ENCODE measurements at places on chromosomes 3 and 15.

GRCh38 chr3:126418661-126419131 is 24.0 kb downstream of the CFAP100 start:
- DNase-seq = no peak

GRCh38 chr15:69798481-69799250 is 299.1 kb downstream of the TLE3 start:
- DNase-seq = no peak

GRCh38 chr3:57120040-57120439 is 45.1 kb downstream of the IL17RD start:
- no peak for DNase-seq

GRCh38 chr3:134965865-134966481 is 170.9 kb downstream of the EPHB1 start:
- DNase-seq = peak; percentile 72

DNA sequence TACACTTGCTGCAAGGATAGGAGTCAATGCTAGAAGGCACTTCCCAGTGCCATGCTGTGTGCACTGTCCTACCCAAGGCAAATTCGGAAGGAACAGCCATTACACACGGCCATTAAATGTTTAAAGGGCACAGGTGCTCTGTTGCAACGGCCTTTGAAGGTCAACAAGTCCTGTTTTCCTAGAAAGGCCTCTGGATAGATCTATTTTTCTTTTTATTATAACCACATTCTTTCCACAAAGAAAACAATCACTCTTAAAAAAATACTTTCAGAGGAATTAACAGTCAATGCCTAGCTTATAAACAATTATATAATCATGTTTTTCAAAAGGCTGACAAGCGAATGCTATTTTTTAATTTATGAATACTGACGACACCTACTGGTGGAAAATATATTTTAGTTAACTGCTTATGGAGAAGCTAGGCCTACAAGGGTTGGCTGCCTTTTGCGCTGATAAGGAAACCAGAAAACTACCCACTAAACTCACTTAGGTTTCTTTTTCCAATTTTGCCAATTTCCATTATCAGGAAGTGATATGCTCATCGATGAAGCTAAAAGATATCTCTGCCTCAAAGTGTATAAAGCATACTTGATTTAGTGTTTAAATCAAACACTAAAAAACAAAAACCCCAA is 2.4 kb downstream of the ARHGEF3 start:
- peak; percentile 41 for DNase-seq

DNA sequence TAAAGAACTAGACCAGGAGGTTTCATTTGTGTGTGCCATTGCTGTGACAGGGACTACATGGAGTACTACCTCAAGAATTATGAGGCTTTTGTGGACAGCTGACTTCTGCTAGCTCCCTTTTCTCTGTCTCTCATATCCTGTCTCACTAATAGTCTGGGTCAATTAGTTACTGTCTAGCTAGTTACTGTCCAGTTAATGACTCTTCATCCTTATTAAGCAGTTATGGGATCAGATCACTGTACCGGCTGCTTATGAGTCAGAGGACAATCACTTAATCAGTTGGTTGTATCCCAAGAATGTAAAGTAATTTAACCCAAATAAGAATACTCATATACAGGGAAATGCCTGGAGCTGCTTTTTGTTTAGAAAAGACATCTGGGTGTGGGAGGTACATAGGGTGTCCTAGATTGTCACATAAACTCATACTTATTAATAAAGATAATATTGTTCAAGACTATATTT is 158.0 kb downstream of the CDIN1 start:
- DNase-seq = no peak

DNA sequence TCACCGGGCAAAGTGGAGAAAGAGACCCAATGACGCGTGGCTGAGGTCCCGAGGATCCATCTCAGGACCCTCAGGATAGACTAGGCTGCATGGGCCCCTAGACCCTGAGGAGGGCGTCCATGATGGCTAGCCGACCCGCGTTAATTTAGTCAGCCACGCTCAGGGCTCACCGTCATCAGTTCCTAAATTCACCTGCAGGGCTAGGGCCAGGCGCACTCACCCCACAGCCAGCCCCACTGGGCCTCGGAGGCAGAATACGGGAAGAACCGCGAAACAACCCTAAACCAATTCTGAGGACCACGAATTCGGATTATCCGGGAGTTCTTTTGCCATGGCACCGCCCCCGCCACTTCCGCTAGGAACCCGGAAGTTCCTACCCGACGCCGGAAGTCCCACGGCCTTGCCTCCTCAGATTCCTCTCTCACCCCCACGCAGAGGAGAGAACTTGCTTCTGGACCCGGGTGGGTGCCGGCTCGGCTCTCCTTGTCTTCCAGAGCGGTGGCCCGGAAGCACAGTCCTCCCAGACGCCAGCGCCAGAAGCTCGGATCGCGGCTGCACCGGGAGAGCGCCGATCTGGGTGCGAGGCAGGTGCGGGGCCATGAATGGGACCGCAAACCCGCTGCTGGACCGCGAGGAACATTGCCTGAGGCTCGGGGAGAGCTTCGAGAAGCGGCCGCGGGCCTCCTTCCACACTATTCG is at the start of the genes EAF1 and METTL6:
Gene EAF1 (plus strand): TSS at position 417 of the 699 bp plus-strand sequence. CDS start 182 bp downstream, at position 599.
Gene METTL6 (minus strand): TSS at position 363 of the 699 bp plus-strand sequence. CDS start 1,033 bp downstream, outside the sequence.
- peak; percentile 74 for DNase-seq

DNA sequence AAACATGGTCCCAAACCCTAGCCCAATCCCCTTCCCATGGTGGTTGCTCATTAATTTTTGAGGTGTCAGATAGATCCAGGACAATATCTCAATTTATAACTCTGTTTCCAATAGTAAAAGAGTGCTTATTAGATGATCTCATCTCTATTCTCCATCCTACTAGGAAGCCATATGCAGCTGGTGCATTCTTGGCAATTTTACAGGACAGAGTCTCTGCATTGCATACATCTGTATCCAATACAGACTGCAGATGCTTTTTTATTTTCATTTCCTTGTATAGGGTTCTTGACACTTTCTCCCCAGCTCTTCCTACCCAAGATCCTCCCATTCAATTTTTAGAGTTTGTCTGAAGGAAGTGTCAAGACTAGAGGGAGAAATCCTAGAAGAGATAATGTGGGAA is 194.8 kb upstream of the DPH6 start:
- no peak for DNase-seq

- no peak for DNase-seq
Measured at GRCh38 chr3:163605915-163606314, 1472.4 kb downstream of the SI start.

- no peak for DNase-seq
Measured at GRCh38 chr15:31077941-31078340, 23.6 kb downstream of the TRPM1 start.

GRCh38 chr3:4454142-4454541 is 12.9 kb downstream of the SUMF1 start:
- no peak for DNase-seq

DNA sequence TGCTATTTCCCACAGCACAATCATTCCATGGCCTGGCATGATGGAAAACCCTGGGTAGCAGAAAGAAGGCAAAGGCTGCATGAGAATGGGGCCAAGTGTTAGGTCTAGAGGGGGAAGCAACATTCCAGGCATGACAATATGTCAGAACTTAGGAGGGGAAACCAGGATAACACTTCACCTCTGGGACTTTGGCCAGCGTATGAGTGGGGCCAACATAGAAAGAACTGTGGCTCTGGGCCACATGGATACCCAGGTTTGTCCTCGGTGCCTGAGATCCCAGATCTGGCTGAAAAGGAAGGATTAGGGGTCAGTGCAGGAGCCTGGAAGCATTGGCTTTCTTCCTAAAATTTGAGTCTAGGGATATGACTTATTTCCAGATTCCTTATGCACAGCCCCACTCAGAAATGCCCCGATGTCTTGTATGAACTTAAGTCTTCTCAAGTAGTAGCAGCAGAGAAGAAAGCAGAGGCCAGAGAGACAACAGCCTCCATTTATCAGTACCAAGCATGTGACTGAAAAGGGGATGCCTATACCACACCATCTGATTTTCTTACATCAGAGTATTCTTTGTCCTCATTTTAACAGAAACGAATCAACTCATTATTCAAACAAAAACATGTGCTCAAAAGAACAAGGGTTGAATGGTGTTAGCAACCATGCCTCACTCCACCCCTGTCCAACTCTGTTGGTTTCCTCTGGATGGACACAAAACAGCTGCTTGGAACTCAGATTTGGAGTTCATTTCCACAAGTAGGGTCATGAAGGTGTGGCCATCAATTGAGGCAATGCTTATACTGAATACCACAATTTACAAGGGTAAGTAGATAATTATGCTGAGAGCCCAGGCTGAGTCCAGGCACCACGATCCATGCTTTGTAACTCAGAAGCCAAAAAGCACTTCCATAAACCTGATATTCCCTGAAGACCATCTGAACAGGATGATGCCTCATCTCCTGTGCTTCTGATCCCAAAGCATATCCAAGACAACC is 43.7 kb upstream of the NDUFB4 start:
- DNase-seq = no peak

DNA sequence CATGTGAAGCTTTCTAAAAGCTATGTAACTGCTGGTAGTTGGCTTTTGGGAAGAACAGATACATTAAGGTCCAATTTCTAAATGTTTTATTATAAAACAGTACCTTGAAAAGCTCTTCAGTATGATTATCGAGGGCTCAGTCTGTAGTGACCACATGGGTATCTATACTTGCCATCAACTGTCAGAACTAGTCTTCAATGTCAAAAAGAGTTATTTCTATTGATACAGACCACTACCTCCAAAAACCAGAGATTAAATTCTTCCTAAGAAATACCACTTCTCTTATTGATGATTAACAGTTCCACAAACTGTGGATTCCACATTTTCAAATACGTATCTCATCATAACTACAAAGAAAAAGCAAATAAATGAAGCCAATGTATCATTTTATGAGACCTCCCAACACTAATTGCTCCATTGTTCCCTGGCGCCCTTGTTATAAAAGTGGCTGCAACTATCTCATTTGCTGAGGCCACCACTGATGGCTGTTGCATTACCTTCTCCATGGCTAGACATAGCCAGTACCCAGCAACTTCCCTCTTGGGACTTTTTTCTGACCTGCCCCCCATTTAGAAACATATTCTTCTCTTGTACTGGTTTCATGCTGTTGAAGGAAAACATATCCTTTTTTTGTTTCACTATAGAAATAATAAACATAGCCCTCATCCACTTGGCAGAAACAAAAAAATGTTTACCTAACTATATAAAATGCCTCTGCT is 33.9 kb upstream of the MBNL1 start:
- DNase-seq = no peak

DNA sequence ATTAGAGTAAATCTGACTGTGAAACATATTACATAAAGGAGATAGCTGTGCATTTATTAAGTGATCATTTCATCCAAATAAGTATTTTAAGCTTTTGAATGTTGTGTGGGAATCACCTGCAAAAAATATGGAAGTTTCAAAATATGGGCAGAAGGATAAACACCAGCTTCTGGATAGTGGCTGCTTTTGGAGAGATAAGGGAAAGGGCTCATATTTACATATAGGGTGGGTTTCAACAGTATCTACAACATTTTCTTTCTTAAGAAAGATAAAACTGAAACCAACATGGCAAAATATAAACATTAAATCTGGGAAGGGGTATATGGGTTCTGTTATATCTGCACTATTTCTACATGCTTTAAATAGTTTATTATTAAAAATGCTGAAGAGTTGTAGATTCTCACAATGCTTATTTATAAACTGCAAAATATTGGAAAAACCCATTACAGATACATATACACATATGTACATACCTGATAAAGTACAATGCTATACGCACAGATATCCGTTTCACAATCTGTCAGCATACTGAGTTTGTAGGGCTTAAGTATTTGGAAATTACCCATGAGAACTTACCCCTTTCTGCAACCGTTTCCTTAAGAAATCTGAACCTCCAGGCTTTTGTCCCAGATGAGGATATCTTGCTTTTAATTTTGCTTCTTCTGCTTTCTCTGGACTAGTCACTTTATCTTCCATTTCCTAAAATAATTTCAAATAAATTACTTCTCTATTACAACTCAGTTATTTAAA is 12.1 kb downstream of the ARPP19 start:
- no peak for DNase-seq

GRCh38 chr3:474828-475227 is 278.3 kb downstream of the CHL1 start:
- no peak for DNase-seq

GRCh38 chr15:81357180-81357686 is 16.8 kb downstream of the TMC3 start:
- no peak for DNase-seq

GRCh38 chr3:82939491-82940097 is 1178.1 kb upstream of the GBE1 start:
- no peak for DNase-seq

- DNase-seq = no peak
Measured at GRCh38 chr3:185062191-185062590, 90.7 kb downstream of the C3orf70 start.

DNA sequence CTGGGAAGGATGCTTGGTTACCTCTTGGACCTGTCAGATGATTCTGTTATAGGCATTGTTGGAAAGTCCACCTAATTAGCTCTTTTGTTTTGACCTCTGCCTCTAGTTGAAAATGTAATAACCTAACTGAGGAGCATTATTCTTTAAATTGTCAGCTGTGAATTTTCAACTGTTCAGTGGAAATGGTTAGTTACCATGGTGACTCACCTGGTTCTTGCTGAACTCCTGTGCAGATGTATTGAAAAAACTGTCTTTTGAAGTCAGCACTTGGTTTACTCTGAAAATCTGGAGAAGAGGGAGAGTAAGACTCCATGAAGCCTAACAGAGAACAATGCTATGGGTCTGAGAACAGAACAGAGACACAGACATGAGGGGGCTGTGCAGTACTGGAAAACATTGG is 72.0 kb downstream of the LARS2 start:
- DNase-seq = no peak

- peak; percentile 86 for DNase-seq
Measured at GRCh38 chr3:190321789-190322603, at the start of gene CLDN1. TSS of gene CLDN1 (minus strand) at chr3:190322446. CDS start at chr3:190322206, 240 bp downstream.

DNA sequence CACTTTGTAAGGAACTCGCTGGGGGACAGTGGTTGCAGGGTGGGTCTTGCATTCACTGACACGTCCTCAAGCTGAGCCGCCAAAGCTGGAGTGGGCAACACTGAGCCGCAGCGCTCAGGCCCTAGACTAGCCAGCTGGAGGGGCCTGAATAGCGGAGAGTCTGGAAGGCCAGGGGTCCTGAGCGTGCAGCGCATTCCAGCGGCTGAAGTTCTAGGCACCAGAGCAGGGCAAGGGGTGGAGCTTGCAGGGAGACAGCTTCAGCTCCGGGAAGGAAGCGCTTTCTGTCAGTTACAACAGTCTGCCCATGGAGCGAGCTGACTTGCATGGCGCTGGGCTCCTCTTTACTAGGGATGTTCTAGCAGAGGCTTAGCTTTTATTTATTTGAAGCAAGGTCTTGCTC is 2.7 kb downstream of the MAP6D1 start:
- DNase-seq = no peak

Measured in NCI-H774 (cell line).